ENCODE measurements at places on chromosomes 12 and 14. TPM values are rescaled to one million over a fixed set of nuclear protein-coding genes. Genes with fewer than 3 reads are reported as not detected.

DNA sequence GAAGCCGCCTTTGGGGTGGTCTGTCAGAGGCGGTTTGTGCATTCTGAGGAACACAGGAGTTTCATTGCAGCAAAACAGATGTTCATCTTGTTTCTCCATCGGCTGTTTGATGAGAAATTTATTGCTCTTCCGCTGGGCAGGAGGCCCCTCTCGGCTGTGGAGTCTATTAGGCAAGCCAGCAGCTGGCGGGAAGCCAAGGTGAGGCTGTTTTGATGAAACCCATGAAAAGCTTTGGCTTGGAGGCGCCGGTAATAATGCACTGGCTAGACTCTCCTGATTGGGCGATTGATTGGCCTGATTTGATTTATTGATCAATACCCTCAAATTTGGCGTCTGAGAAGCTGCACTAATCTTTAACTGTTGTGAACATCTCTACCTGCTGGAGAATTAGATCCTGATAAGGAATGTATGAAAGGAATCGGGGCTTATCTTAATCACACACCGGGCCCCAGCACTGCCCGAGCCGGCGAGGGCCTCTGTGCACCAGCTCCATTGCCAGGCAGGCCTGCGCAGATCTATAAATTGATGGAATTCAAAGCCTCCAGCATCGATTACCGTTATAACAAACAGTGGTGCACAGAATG lies 187.7 kb downstream of the PHETA1 start:
- no peaks in the 10 kb centered on the region for H3K4me1 ChIP-seq
- H3K4me3 ChIP-seq: no peak overlapping the region
- H3K27ac ChIP-seq: no peak overlapping the region

- H3K27ac ChIP-seq: no peak overlapping the region
- no peaks in the 10 kb centered on the region for H3K36me3 ChIP-seq
- no peaks in the 10 kb centered on the region for H3K27me3 ChIP-seq
- H3K4me3 ChIP-seq: no peak overlapping the region
These were observed 207.3 kb downstream of the TTC7B start for GRCh38 chr14:90608929-90609341.

Gene SIX4
- 22.8 TPM for total RNA-seq

- no peak overlapping the region for H3K27ac ChIP-seq
- peaks cover 44% of the 10 kb centered on the region for H3K4me1 ChIP-seq
- no peaks in the 10 kb centered on the region for H3K36me3 ChIP-seq
- no peak overlapping the region for H3K4me3 ChIP-seq
- no peak for DNase-seq
These were observed 60.4 kb upstream of the IFNG-AS1 start for GRCh38 chr12:67928621-67929383.

Gene ANG
- 4.4 TPM for total RNA-seq

Gene PSME1
- total RNA-seq: 289 TPM

GRCh38 chr12:3144495-3144894 lies 67.3 kb downstream of the TSPAN9 start:
- DNase-seq: no peak
- no peak overlapping the region for H3K4me3 ChIP-seq
- peaks cover 53% of the 10 kb centered on the region for H3K27me3 ChIP-seq
- no peaks in the 10 kb centered on the region for H3K4me1 ChIP-seq

Gene KRT5
- total RNA-seq: 0.32 TPM

DNA sequence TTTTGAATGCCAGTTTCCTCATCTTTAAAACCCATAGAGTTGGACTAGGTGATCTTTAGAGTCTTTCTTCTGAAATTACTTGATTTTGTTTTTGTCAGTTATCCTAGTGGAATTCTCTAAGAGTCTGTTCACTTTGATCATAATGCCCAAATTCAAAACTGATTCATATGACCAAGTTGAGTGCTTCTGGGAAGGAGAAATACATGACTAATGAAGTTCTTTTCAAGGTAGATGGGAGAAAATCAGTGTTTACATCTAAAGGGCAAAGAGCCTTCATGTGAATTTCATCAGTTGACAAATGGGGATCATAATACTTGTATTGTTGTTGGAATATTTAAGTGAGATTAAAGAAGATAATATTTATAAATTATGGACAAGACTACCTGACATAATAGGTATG lies 53.2 kb downstream of the ERC1 start:
- H3K36me3 ChIP-seq: no peaks in the 10 kb centered on the region
- no peak overlapping the region for H3K27ac ChIP-seq
- no peak overlapping the region for H3K4me3 ChIP-seq
- H3K27me3 ChIP-seq: no peaks in the 10 kb centered on the region
- H3K4me1 ChIP-seq: peaks cover 19% of the 10 kb centered on the region
- no peak for DNase-seq

Gene FSCB
- total RNA-seq: not detected

Gene OTX2
- not detected for total RNA-seq

DNA sequence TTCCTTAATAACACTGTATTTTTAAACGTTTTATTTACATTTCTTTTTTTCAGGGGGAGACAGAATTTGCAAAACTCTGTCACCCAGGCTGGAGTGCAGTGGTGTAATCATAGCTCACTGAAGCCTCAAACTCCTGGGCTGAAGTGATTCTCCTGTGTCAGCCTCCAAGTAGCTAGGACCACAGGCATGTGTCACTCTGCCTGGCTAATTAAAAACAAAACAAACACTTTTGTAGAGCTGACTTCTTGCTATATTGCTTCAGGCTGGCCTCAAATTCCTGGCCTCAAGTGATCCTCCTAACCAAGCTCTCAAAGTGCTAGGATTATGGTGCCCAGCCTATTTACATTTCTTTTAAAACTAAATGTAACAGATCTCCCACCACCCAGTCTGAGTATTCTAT lies 12.7 kb downstream of the CPSF6 start:
- H3K27ac ChIP-seq: no peak overlapping the region
- peaks cover 37% of the 10 kb centered on the region for H3K4me1 ChIP-seq
- no peak for DNase-seq
- peaks cover 23% of the 10 kb centered on the region for H3K36me3 ChIP-seq

Gene PUS1
- total RNA-seq: 81.3 TPM

GRCh38 chr14:99189201-99189801 lies 82.7 kb downstream of the BCL11B start:
- no peak overlapping the region for H3K4me3 ChIP-seq
- peaks cover 28% of the 10 kb centered on the region for H3K27me3 ChIP-seq
- no peak overlapping the region for H3K27ac ChIP-seq
- peaks cover 10% of the 10 kb centered on the region for H3K4me1 ChIP-seq
- no peak for DNase-seq
